ENCODE measurements at places on chromosomes 13 and 19. TPM values are rescaled to one million over a fixed set of nuclear protein-coding genes. Genes with fewer than 3 reads are reported as not detected.

DNA sequence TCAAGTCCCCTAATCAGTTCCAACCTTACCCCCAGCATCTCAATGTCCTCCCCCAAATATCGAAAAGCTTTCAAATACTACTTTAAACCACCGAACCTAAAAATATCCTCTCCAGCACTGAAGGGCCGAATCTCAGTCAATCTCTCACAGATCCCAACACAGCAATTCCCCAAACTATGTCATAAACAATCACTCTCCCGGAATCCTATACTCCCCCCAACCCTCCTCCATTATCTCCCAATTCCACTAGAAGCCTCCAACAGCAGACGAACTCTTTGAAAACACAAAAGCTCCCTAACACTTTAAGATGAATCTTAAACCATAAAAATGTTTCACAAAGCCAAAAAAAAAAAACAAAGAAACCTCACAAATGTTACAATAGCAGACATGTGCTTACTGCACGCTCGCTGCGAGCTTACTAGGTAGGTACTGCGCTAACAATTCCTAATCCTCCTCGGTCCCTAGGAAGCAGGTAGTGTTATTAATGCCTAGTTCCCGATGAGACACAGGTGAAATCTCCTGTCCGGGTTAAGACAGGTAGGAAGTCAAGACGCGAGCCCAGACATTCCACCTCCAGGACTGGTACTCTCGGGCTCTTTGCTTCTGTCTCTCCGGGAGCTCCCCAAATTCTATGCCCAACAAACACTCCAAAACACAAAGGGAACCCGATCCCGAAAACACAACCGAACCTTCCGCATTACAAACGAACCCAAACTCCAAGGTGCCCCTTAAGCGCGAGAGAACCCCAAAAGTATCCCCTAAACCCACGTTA lies 14.2 kb downstream of the FBXO46 start:
- no peak for DNase-seq

GRCh38 chr13:23432626-23433025 lies 876 bp downstream of the SACS start:
- no peak for DNase-seq

DNA sequence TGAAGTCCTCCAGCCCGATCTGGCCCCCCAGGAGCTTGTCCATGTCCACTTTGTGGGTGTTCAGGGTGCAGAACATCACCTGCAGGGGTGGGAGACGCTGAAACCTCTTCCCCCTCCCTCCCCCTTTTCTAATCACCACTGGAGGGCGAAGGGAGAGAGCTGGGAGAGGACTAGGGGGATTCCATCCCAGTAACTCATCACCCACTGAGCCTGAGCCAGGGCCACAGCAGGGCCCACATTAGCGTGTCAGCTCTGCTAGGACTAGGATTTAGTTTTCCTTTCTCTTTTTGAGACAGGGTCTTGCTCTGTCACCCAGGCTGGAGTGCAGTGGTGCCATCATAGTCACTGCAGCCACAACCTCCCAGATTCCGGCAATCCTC lies 5.5 kb upstream of the PTGER1 start:
- DNase-seq = no peak

The KLHL1 gene
- 0.23 TPM for total RNA-seq

GRCh38 chr13:39148513-39148961 lies 110.3 kb downstream of the NHLRC3 start:
- DNase-seq = no peak

- no peak for DNase-seq
Measured at GRCh38 chr19:17320435-17320834, 11.1 kb downstream of the DDA1 start.

- DNase-seq = no peak
Measured at GRCh38 chr13:27495551-27495950, 45.2 kb upstream of the MTIF3 start.

The ZNF865 gene
- 20.3 TPM for total RNA-seq

The MEF2B gene
- 1.4 TPM for total RNA-seq

DNA sequence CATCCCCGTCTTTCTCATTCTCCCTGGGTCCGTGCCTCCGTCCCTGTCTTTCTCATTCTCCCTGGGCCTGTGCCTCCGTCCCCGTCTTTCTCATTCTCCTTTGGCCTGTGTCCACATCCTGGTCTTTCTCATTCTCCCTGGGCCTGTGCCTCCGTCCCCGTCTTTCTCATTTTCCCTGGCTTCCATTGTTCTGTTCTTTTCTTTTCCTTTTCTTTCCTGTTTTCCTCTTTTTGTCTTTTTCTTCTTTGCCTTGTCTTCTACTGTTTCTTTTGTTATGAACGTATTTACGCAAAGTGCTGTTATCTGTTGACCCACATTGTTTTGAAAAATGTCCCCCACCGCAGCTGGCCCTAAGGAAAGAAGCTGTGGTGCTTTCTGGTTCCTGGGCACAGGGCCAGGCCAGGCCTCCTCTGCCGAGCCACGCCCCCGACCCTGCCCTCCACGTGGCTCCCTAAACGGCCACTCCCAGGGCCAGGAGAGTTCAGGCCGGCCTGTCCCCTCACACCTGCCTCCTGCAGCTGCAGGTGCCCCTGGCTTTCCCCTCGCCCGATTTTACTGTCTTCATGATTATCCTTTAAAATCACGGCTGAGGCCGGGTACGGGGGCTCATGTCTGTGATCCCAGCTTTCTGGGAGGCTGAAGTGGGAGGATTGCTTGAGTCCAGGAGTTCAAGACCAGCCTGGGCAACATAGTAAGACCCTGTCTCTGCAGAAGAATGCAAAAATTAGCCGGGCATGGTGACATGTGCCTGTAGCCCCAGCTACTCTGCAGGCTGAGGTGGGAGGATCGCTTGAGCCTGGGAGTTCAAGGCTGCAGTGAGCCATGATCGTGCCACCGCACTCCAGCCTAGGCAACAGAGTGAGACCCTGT lies 14.0 kb upstream of the TMPRSS9 start:
- no peak for DNase-seq

The SERTAD1 gene
- 3.2 TPM for total RNA-seq

The ZNF43 gene
- total RNA-seq = 80.3 TPM

The ERCC5 gene
- total RNA-seq = 39.2 TPM

- DNase-seq = no peak
Measured at GRCh38 chr13:71515744-71516038, 351.3 kb downstream of the DACH1 start.

DNA sequence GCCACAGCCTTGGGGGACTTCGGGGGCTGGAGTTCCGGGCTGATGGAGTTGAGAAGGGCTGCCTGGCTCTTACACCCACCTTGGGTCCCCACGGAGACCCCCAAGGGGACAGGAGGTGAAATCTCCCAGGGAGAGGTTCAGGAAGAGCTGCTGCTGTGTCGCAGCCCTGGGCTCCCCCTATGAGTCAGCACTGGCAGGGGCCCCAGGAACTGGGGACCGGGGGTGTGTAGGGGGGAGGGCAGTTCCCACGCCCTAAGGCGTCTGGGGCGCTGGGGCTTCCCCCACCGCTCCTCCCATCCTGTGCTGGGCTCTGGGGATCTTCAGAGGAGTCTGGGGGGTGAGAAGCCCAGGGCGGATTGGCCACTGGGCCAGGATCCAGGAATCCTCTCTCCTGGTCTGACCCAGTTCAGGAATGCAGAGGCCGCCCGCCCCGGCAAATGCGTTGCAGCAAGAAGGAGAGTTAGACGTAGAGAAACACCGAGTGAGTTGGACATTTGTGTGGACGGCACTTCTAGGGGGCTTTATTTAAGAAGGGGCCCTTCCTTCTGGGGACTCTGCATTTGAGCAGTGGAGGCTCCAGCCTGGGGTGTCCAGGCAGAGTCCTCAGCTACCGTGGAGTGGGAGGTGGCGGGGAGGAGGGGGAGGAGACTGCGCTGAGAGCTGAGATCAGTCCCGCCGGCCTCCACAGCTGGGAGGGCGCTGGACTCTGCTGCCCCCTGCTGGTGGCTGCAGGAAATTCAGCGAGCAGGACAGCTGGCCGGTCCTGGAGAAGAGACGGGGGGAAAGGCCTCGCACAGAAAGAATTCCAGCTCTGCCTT lies 15.0 kb upstream of the NANOS3 start:
- DNase-seq = peak; percentile 96

The ZNF726 gene
- total RNA-seq = 0.37 TPM

- no peak for DNase-seq
Measured at GRCh38 chr13:99977334-99977911, 4.2 kb upstream of the ZIC2 start.

DNA sequence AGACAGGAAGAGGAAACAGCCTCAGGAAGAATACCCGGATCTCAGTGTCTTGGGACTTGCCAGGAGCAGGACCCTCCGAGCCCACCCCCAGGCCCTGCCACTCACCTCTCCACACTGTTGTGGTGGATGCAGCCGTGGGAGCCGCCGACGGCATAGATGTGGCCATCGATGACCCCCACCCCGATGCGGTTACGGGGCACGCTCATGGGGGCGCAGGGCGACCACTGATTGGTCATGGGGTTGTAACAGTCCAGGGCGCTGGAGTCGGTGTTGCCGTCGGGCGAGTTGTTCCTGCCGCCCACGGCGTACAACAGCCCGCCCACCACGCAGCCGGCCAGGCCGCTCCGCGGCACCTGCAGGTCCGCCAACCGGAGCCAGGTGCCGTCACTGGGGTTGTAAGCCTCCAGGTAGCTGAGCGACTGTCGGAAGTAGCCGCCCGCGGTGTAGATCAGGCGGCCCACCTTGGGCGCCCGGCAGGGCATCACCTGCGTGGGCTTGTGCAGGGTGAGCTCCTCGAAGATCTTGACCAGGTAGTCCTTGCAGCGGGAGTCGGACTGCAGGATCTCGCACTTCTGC lies 11.6 kb downstream of the KEAP1 start:
- no peak for DNase-seq

The MRPL57 gene
- total RNA-seq = 27.9 TPM

- DNase-seq = peak; percentile 88
Measured at GRCh38 chr19:39397360-39398296, 6.5 kb downstream of the MED29 start.

The SULT2A1 gene
- not detected for total RNA-seq

GRCh38 chr19:16088351-16089009 lies 12.2 kb downstream of the TPM4 start:
- no peak for DNase-seq

DNA sequence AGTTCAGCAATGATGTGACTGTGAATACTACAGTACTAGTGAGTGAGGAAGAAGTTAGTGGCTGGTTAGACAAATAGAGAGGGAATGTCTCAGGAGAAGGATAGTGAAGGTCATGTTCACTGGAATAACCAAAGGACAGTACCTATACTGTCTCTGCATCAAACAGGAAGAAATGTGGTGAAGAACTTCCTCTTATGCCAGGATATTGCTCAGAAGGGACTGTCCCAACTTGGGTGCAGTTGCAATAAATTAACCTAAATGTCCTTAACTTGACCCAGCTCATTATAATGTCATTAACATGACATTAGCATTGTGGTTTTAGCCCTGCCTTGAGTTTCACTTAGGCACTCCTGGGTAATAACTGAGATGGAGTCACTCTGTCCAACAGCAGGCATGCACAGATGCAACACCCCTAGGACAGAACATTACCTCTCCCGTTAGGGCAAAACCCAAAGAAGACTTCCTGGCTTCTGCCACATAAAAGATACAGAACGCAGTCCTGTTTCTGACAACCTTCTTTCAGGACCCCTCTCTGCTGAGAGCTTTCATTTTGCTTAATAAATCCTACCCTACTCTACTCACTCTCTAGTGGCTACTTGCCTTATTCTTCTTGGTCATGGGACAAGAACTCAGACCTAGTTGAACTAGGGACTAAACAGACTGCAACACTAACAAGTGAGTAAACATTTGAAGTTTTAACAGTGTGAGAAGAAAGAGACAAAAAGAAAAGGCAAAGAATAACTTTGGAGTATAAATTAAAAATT lies 1591.6 kb upstream of the MIR17HG start:
- no peak for DNase-seq

- DNase-seq = no peak
Measured at GRCh38 chr13:73338389-73338788, 279.6 kb downstream of the KLF5 start.

GRCh38 chr19:18029617-18030338 lies 21.8 kb downstream of the ARRDC2 start:
- DNase-seq = no peak

GRCh38 chr13:42991898-42992763 lies at the start of gene EPSTI1:
Gene EPSTI1, minus strand, starts transcription at chr13:42992241. Its CDS starts 76 bp downstream, at chr13:42992165.
- DNase-seq = peak; percentile 4

GRCh38 chr19:28871099-28871725 lies 341.7 kb downstream of the UQCRFS1 start:
- DNase-seq = no peak

GRCh38 chr19:3608750-3609322 lies 2.2 kb upstream of the TBXA2R start:
- no peak for DNase-seq

DNA sequence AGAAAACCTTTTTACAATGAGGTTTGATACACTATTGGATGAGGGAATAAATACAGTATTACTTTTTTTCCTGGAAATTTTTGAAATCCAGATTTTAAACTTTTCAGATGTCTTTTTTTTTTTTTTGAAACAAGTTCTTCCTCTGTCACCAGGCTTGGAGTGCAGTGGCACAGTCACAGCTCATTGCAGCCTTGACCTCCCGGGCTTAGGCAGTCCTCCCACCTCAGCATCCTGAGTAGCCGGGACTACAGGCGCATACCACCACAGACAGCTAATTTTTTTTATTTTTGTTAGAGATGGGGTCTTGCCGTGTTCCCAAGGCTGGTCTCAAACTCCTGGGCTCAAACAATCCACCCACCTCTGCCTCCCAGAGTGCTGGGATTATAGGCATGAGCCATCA lies 96.8 kb downstream of the RNF17 start:
- no peak for DNase-seq

The NCR1 gene
- total RNA-seq = not detected

The SYNGR4 gene
- not detected for total RNA-seq

DNA sequence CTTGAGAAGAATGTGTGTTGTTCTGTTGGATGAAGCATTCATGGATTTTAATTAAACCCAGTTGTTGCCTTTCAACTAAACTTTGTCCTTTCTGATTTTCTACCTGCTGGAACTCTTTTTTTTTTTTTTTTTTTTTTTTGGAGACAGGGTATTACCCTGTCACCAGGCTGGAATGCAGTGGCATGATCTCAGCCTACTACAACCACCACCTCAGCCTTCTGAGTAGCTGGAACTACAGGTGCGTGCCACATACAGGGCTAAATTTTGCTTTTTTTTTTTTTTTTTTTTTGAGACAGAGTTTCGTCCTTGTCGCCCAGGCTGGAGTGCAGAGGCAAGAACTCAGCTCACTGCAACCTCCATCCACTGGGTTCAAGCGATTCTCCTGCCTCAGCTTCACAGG lies 6.9 kb downstream of the ZNF791 start:
- no peak for DNase-seq

- peak; percentile 83 for DNase-seq
Measured at GRCh38 chr19:48634424-48635262, 2.5 kb downstream of the DBP start.

The CAMSAP3 gene
- total RNA-seq = 13.7 TPM

Data from neural crest cell (in vitro differentiated cells).